RPMI7951 (cell line): ENCODE measurements at places on chromosomes 11 and 22. TPM values are rescaled to one million over a fixed set of nuclear protein-coding genes. Genes with fewer than 3 reads are reported as not detected.

Gene CRY2
- total RNA-seq, result 5.0 and 6.4 TPM in 2 replicates

Gene ARSA
- 8.1 and 14.5 TPM in 2 replicates for total RNA-seq

Gene RIC8A
- 75.5 and 91.3 TPM in 2 replicates for total RNA-seq

Gene OR51A4
- total RNA-seq, result not detected in 2 replicates

Gene OR56A4
- not detected in 2 replicates for total RNA-seq

Gene TCN1
- total RNA-seq, result 0.29 TPM in 1 of 2 replicates, not detected in the other

Gene FIBIN
- total RNA-seq, result not detected in 2 replicates

Gene GAL3ST3
- not detected in 2 replicates for total RNA-seq
